ENCODE measurements at places on chromosomes 12 and 14.

DNA sequence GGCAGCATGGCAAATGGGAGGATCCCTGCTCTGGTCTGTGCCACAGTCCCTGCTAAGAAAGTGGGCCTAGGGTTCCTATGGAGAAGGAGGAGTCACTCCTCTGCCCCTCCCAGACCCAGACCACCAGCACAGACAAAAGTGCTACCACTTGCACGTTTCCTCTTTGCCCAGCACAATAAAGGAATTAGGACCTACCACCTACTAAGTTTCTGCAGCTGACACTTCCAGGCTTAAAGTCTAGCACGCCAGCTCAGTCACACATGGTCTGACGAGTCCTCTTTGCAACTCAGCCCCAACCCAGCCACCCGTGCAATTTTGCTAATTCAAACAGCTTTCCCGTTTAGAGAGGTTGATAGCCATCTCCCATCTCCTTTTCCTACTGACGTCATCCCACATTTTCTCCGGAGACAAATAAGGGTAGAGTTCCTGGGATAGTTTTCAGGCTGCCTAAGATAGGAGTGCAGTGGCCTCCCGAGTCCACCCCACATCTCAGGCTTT lies 66.2 kb upstream of the PTGR2 start:
- DNase-seq: no peak

GRCh38 chr12:121536054-121536898 lies 44.5 kb downstream of the KDM2B start:
- peak; percentile 76 for DNase-seq

DNA sequence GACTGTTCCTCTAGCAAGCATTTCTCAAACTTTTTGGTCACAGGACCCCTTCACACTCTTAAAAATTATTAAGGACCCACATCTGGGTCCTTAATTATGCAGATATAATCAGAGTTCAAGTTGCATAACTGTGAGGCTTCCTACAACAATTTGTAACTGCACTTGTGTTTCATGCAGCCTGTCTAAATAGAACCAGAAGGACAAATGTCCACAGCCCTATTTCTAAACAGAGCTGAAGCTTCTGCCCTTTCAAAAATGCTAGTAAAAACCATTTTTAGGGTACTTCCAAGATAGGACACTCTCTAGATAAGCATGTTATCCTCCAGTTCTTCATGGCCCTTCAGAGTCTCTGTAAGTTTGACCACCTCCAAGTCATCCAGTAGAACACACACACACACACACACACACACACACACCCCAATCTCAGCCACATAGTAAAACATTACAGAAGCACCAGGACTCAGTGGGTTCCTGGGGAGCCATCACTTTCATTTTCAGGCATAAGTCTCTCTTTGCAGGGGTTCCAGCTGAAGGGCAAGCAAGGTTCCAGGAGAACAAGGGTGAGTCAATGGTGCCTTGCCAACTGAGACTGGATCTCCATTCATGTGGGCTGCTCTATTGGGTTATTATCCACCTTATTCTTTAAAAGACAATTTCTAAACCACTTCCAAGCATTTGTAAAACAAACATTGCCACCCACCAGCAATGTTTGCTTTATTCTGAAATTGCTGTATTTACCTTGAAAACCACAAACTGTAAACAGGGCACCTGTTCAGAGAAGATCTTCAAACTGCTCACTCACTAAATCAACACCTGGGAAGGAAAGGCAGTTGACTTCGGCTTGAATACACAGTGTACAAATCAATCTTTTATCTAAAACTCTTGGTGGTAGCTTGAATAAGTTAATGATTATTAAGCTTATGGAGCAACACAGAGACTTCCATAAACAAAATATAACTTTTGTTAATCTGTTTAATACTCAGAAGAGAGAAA lies 64.1 kb downstream of the ITPR2 start:
- no peak for DNase-seq

- DNase-seq: no peak
Observed at GRCh38 chr12:72207079-72207478, 65.1 kb upstream of the TRHDE start.

- no peak for DNase-seq
Observed at GRCh38 chr12:15584366-15585041, 204.7 kb downstream of the EPS8 start.

DNA sequence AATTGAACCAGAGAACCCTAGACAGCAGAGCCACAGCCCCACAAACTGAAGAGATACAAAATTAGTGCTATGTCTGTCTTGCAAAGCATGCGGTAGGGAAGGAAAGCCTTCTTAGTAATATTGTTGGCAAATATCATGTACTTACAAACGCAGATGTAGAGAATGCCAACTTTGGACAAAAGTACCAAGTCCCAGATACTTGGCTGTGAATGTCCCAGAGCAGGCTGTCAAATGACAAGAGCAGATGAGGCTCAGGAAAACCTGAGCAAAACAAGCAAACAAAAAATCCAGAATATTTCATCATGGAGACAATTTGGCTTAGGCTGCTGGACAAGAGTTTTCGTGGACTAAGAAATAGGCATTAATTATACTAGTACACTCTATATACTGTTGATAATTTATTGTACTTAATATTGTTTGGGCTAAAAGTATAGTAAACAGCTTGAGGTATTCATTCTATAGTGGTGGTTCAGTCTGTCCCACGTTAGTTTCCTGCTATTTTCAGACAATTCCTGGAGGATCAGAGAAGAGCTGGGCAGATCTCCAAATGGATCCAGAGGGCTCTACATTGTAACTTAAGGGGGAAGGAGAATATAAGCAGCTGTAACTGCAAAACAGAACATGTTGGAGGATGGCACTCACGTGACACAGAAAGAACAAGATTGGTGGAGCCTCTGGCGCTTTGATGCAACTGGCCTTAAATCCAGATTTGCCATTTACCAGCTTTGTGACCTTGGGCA lies 329.8 kb downstream of the ATP23 start:
- DNase-seq: no peak

GRCh38 chr12:89103831-89104230 lies 248.5 kb downstream of the DUSP6 start:
- DNase-seq: no peak

- DNase-seq: no peak
Observed at GRCh38 chr12:2958432-2959191, 585 bp upstream of the TEAD4 start.

DNA sequence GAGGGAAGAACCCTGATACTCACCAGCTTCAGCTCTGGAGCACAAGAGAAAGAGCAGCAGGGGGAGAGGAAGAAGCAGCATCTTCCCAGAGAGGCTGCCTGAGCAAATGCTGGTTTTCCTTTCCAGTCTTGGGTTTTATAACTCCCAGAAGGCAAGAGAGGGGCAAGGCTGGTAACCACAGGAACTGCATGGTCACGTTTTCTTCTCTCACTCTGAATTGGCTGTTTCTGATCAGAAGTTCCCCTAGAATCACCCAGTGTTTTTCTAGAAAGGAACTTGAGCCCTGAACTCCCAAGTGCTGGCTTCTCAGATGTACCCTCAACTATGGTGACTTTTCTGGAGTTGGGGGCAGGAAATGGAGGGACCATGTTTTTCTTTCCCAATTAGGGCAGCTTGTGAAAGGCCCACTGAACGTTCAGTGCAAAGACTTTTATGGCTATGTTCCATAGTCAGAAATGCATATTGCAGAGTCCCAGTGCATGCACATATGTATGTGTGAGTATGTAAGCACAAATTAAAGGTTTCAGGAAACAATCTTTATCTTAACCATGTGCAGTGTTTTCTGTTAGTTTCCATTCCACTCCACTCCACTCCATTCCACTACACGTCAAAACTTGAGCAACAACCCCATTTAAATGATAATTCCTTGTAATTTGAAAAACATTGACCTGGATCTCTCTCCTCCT lies at the start of gene CMA1:
TSS of gene CMA1 (minus strand) at position 111 of the 686 bp plus-strand sequence. CDS start at position 81, 30 bp downstream.
- DNase-seq: no peak

DNA sequence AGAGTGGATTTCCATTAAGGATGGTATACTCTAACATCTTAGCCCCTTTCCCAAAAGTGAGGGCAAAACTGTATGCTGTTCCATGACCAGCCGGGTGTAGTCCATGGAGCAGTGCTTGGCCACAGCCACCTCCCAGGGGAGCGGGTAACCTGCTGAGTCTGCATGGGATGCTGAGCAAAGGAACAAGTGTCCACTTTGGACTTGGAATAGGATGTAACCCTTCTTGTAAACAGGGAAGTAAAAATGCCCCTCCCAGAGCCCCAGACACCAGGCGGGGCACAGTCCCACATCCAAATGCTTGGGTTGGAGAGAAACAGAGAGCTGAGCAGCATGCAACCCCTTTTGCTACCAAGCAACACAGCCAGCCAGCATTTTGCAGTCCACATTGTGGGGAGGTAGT lies 65.6 kb downstream of the ACTN1 start:
- DNase-seq: no peak

DNA sequence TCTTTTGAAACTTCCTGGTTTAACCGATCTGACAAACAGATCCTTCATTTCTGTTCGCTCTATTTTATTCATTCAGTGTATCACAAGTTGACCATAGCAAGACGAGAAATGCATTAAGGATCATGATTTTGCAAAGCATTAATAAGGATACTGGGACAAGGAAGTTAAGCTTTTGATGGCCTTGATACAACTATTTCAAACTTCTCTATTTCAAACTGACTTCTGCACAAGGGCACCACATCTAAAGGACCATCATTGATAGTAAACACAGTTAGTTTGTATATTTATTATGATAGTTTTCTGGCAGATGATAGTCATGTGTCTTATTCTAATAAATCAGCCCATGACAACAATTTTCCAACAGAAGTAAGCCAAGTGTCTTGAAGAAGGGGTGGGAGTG lies 25.8 kb upstream of the PLXNC1 start:
- DNase-seq: no peak

- DNase-seq: peak; percentile 52
Observed at GRCh38 chr12:93853698-93854478, 176.7 kb downstream of the CRADD start.

GRCh38 chr12:10160617-10161385 lies 11.1 kb downstream of the OLR1 start:
- DNase-seq: no peak

DNA sequence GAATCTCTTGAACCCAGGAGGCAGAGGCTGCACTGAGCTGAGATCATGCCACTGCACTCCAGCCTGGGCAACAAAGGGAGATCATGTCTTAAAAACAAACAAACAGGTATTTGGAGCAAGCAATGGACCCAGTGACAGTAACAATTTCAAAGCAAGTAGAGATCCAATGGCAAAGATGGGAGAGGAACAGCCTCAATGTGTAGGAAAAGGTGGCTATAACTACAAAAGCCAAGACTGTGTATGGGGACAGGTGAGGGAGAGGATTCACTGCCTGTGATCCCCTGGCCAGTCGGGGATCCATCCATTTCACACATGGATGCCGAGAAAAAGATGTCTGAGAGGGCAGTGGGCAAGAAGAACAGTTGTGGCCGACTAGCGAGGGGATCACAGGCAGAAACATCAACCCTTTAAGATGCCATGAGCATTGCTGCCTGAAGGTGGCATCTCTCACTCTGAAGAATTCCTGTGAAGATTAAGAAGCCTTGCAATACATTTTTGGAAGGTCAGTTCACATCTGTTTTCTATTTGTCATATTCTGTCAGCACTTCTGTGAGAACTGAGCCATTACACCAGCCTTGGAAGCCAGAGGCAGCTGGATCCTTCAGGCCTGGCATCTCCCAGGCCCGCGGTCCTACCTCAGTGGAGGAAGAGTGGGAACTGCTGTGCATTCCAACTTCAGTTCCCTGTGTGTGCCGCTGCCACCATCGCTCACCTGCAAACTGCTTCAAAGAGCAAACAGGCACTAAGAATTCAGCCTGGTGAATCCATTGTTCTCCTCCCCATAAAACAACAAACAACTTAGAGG lies 54.5 kb upstream of the FRS2 start:
- no peak for DNase-seq
